ENCODE measurements at places on chromosomes 5 and 9.

- no peak for DNase-seq
Measured at GRCh38 chr9:13367784-13368183, 88.3 kb upstream of the MPDZ start.

DNA sequence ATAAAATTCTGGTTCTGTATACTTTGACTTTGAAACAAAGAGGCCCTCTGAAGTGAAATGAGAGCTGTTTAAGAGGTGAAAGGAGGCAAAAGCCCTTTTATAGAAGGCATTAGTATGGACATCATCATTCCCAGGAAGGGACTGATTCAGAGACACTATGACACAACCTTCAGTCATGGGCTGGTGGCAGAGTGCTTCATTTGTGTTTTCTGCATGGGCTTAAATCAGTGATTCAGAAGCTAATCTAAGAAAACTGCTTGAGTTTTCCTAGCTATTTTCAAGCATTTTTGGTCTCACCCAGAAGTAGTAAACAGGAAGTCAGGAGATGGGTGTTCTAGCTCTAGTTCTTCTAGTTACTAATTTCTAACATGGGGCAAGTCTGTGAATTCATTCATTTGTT lies 288.9 kb downstream of the TRPM3 start:
- DNase-seq, result no peak

- no peak for DNase-seq
Measured at GRCh38 chr5:177495243-177496060, 2.0 kb downstream of the PDLIM7 start.

DNA sequence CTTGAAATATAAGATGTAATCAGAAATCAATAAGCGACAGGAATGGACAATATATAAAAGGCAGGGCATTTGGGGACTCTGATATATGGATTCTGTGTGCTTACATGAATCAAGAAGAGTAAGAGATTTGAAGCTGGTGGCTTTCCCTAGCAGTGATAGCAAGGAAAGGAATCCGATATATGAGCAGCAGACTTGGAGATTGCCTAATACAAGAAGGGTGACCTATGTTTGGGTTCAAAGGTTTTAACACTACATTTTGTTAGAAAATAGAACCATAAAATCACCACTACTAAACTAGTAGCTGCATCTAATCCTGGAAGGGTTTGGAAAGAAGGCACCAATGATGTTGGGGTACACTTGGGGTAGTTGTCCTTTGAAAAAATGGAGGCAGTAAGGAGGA lies 2.4 kb upstream of the OR1L3 start:
- DNase-seq, result no peak

DNA sequence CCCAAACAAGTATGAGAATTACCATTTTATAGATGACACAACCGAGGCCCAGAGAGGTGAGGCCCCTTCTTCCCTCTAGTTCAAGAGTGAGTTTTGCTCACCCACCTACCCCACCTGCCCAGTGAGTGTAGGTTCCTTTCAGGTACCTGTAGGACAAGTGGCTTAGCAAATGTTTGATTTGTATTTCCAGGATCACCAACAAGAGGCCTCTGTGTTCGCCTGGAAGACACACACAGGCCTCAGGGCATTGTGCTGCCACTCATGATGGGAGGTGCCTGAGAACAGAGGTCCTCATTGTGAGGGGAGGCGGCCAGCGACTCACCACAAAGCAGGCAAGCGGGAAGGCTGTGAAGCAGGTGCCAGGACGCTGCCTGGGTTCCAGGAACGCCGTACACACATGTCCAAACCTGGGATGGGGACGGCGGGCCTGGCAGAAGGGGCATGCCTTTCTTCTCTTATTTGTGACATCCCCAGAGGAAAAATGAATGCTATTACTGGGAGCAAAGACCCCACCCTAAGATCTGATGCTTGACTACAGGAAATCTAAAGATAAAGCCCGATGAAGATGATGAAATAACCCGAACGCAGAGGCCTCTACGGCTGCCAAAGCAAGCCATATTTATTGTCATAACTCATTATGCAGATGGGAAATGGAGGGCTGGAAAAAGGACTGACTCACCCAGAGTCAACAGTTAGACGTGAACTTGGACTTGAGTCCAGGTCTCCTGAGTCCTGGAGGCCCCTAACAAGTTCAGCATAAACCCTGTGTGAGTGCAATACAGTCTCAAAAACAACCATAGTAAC lies 60.2 kb upstream of the SLC25A51 start:
- DNase-seq, result no peak

DNA sequence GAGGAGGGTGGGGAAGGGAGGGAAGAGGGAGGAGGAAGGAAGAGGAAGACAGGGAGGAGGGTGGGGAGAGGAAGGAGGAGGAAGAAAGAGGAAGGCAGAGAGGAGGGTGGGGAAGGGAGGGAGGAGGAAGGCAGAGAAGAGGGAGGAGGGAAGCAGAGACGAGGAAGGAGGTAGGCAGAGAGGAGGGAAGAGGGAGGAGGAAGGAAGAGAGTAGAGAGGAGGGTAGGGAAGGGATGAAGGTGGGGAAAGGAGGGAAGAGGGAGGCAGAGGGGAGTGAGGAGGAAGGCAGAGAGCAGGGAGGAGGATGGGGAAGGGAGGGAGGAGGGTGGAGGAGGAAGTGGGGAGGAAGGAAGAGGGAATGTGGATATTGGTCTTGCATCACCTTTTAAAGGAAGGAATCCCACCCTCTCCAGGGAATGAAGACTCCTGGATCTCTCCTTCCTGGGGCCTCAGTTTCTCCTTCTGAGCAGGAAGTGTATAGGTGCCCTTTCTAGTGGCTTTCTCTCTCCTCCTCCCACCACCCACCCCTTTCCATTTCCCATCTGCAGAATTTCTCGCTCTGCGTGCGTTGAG lies 188.9 kb upstream of the ZNF618 start:
- DNase-seq, result no peak

- no peak for DNase-seq
Measured at GRCh38 chr5:142955628-142956027, 185.5 kb downstream of the ARHGAP26 start.

DNA sequence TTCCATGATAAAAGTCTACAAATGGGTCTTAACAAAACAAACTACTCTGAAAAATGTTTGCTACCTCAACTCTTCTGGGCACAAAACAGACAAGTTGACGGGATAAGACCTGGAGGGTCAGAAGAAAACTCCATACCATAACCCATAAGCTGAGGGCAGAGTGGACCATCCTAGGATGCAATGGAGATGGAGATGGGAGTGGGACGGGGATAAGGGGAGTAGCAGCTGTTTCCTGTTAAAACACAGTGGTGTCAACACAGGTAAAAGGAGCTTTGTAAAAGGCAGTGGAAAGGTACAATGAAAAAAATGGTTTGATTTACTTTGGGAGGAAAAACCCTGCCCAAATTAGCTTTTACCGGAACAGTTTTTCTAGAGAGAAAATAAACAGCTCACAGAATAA lies 41.6 kb downstream of the CEMIP2 start:
- no peak for DNase-seq

GRCh38 chr9:122347348-122348287 lies 23.2 kb upstream of the PTGS1 start:
- DNase-seq, result no peak

GRCh38 chr5:149198148-149198547 lies 56.9 kb downstream of the ABLIM3 start:
- DNase-seq, result no peak

- DNase-seq, result no peak
Measured at GRCh38 chr5:112163435-112163834, 255.6 kb downstream of the EPB41L4A start.

GRCh38 chr9:14135421-14135820 lies 178.5 kb downstream of the NFIB start:
- DNase-seq, result no peak

DNA sequence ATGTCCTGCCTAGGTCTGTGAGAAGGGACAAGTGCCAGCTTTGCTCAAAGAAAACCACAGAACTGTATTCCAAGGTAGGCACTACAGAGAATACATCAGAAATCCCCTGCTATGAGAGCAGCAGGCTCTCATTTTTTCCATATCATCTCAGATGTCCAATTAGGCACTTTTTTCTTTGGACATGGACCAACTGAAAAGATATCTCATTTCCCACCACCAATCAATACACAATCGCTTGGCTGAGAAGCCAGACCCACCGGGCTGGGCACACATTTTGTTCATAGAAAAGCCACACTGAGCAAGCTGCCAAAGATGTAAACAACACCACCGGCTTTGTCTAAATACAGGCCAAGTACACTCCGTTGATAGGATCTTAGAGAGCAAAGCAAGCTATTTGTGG lies 25.9 kb downstream of the STOM start:
- DNase-seq, result no peak

DNA sequence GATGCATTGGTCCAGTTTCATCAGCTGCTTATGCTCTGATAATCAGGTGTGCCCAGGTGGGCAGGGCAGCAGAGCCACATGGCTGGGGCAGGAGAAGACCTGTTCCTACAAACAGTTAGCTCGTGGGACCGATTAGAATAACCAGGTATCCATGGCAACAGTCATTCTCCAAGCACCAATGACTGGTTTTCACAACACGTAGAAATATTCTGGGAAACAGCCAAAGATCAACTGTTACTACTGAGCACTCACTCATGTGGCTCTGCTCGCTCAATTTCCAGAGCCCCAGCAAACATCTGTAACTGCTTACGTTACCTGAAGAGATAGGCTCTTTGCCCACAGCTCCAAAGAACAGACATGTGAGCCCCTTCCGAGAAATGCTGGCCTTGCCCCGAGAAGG lies 302.0 kb downstream of the AGTPBP1 start:
- no peak for DNase-seq

- no peak for DNase-seq
Measured at GRCh38 chr5:74376187-74376586, 264.3 kb downstream of the ENC1 start.

GRCh38 chr9:22159586-22159985 lies 150.5 kb upstream of the CDKN2B start:
- DNase-seq, result no peak

- no peak for DNase-seq
Measured at GRCh38 chr5:56406221-56406620, 173.1 kb upstream of the ANKRD55 start.

DNA sequence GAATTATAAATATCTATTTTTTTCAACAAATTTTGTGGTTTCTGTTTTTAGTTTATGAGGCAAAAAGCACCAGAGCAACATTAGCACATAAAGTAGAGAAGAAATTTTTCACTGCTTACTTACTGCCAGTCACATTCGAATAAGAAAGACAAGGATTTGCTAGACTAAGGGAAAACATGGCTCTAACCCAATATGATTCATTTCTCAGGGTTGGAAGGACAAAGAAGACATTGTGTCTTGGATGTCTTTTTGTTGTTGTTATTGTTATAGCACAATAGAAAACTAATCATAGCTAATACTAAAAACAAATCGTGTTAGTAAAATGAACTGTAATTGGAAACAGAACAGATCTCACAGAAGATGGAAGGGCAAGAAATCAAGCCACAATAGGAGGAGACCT lies 90.9 kb upstream of the SLCO6A1 start:
- no peak for DNase-seq

GRCh38 chr9:89494199-89494598 lies 3.7 kb downstream of the SEMA4D start:
- no peak for DNase-seq

DNA sequence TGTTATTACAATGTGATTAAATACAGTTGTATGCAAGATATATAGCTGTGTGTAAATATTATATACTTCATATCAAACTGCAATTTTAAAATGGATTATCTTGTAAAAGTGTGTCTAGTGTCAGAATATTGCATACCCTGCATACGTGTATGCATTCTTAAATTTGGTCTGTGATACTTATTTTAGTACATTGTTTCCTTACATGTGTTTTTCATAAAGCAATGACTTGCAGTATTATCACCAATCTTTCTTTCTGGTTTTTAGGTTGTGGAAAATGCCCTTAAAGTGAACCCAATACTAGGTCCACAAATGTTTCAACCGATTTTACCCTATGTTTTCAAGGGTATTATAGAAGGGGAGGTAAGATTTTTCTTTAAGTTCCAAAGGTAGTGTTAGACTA lies 28.5 kb upstream of the LRRC70 start:
- DNase-seq, result no peak

DNA sequence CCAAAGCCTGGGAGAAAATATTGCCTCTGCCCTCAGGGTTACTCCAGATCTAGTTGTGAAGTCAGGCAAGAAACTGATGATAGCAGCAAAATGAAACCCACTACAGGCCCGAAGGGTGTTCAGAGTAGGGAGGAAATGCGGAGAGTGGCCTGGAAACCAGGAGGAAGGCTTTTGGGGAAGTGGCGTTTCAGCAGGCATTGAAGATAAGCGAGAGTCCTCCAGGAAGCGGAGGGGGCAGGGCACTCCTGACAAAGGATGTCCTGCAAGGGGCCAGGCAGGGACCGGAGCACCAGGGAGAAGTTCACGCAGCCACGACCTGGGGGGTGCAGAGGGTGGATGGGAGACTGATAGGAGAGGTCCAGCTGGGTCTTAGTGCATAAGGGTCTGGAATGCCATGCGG lies 7.8 kb upstream of the FOXI1 start:
- DNase-seq, result no peak

GRCh38 chr5:33696411-33696810 lies 195.4 kb downstream of the ADAMTS12 start:
- DNase-seq, result no peak

DNA sequence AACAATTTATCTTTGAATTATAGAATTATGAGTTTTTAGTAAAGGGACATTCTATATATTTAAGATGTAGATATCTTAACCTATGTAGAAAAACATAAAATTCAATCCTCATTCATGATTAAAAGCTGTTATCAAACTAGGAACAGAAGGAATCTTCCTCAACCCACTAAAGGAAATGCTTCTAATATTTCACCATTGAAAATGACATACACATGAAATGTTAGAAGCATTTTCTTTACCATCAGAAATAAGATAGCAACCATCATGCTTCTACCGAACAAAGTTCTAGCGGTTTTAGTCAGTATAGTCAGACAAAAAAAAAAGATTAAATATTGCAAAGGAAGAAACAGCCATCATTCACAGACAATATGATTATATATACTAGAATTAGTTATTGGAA lies 32.2 kb downstream of the SHOC1 start:
- DNase-seq, result no peak

DNA sequence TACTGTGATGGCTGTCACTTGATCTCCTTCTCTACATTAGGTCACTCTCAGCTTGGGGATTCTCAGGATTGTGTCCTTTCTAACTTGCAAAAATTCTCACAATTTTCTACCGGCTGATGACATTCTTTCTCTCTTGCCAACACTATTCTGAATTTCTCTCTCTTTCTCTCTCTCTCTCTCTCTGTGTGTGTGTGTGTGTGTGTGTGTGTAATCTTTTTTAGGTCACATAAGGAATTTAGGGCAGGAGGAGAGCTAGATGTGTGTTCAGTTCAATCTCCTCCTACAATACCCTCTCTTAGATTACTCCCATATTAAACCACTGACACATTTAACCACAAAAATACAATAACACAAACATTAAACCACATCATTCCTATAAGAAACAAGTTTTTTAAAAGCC lies 242.3 kb upstream of the NREP start:
- DNase-seq, result no peak

GRCh38 chr9:133677126-133678010 lies 41.2 kb downstream of the DBH start:
- DNase-seq, result peak; percentile 36

GRCh38 chr5:42605490-42605889 lies 151.1 kb upstream of the CCDC152 start:
- no peak for DNase-seq

DNA sequence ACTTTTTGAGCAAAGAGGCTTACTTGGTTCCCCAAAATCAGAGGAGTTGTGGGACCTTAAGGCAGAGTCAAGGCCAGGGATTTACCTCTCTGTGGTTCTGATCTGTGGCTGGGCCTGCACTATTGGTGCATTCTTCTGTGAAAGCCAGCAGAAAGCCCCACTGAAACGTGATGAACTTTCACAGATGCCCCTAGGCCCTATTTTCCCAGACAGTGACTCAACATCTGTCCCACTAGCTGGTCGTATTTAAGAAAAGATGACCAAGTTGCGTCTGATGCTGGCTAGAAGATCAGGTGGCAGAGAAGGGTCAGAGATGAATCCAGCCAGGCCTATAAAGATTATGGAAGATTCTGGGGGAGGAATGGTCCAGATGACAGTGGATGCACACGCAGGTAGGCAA lies 153.1 kb downstream of the ACTL7B start:
- no peak for DNase-seq
